T-helper 2 cell (primary cell): ENCODE measurements at places on chromosomes 13 and 19.

DNA sequence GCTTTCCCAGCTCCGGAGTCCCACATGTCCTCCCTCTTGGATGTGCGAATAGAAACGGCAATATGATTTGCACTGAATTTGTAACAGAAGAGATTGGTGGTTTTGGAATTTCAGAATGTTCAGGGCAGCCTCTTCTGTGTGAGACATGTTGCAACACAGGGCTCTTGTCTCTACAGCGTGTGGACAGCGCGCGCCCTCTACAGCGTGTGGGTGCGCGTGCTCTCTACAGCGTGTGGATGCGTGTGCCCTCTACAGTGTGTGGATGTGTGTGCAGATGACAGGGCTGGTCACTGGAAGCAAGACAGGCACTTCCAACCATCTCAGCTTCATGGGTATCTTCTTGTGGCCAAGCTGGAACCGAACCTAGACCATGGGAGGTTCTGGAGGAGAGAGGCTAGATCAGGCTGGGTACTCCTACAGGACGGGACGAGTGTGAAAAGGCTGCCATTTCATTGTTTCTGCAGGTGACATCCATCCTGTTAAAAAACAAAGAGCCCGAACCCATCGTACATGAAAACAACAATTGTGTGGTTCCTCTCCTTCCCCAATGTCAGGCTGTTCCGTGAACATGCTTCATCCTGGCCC, 78.4 kb downstream of the TEX29 start:
- DNase-seq, result peak; percentile 24

DNA sequence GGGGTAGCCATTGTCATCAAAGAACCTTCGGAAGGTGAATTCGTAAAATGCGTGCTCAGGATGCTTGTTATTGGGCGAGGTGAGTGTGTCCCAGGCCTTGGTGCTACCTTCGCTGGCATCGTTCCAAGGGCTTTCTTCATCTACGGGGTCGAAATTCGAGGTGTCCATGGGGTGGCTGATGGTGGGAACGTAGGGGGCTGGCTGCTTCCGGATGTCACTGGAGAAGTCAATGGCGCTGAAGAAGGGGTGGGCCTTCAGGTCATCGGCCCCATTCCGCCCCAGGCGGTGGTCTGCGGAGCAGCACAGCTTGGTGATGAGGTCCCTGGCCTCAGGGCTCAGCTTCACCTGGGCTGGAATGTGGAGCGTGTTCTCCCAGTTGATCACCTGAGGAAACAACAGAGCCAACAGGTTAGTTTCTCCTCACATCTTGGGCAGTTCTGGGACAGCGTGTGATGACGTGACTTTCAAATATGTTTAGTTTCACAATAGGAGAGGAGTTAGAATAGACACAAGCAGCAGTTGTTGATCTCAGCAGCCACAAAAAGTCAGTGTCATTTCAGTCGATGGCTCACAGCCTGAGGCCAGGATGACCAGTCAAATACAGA, 72.5 kb upstream of the XPO4 start:
- no peak for DNase-seq

DNA sequence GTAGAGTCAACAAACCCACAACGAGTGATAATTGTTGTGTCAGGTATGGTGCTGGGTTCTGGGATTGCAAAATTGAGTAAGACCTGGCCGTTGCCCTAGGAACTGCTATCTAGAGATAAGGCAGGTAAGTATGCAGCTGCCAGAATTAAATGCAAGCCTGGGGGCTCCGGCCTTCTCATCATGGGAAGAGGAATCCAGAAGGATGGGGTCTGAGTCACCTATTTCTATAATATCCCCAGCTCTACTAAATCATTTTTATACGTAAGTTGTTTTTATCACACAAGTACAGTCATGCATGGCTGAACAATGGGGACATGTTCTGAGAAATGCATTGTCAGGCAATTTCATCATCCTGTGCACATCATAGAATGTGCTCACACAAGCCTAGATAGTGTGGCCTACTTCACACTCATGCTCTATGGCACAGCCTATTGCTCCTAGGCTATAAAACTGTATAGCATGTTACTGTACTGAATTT, 203.0 kb downstream of the KLF5 start:
- no peak for DNase-seq

- no peak for DNase-seq
These were observed 472.3 kb downstream of the IRS2 start for GRCh38 chr13:109314101-109314500.

GRCh38 chr19:10137751-10138682, 18.3 kb upstream of the EIF3G start:
- DNase-seq, result no peak

DNA sequence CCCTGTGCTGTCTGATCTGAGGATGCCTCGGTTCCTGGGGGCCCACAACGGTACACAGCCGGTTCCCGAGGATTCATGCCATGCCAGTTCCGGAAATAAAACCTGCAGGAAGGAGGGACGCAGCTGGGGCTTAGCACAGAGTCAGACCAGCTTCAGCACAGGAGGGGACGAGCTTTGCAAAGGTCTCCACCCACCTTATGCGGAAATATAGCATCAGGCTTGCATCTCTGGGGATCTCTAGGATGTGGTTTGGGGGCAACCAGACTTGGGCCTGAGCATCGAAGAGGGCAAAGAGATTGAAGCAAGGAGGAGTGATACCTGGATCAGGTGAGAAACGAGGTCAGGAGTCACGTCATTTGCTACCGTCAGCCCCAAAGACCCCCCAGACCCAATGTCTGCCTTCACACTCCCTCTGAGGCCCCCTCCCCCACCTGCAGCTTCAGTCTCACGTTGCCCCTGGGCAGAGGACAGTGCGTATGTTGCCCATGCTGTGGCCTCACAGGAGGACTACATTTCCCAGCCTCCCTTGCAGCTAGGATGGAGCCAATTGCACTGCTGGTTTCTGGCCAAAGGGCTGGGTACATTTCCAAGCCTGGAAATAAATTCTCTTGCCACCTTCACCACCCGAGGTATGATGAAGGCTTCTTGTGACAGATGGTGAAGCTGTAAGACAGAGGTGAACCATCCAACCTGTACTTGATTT, 12.1 kb downstream of the TYK2 start:
- no peak for DNase-seq

- no peak for DNase-seq
These were observed 25.3 kb upstream of the HOMER3 start for GRCh38 chr19:18966307-18966706.

- DNase-seq, result no peak
These were observed 51.5 kb downstream of the BICRA start for GRCh38 chr19:47660435-47660832.

- DNase-seq, result no peak
These were observed 5.0 kb downstream of the APC2 start for GRCh38 chr19:1455002-1455335.

DNA sequence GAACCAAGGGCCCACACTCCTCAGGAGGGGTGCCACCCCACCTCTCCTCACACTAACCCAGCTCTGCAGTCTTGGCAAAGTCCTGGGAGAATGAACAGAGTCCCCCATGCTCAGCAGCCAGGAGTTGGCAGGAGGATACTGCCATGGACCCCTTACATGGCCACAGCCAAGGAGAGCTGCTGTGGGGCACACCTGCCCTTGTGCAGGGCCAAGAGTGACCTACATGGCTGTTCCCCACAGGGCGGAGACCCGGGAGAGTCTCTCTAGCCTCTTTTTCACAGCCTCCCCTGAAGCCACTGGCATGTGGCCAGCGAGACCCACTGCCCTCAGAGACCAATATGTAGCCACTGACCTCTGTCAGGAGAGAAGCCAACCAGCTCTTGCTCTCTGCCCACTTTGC, 45.9 kb upstream of the VSTM2B start:
- no peak for DNase-seq

DNA sequence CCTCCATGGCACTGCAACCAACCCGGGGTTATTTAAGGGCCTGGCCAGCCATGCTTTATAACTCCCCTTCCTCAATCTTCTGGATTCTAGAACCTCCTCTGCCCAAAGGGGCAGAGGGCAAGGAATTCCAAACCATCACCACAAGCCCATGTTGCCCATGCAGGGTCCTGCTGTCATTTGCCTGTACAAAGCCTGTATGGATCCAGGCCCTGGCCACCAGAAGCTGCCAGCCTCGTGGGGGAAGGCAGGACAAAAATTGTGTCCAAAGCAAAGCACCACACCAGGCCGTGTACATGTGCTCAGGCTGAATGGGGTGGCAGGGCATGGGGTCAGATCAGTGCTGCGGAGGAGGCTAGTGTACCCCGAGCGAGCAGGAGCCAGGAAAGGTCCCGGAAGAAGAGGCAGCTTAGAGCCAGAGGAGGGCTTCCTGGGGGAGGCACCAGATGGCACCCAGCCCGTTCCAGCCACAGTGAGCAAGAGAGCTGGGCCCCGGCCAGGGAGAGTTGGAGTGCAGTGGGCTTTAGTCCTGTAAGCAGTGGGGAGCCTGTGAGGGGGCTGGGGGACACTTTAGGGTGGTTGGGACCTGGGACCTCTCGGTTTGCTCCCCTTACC, 35.8 kb downstream of the CAPN12 start:
- DNase-seq, result no peak

- no peak for DNase-seq
These were observed 104.6 kb downstream of the COL4A2 start for GRCh38 chr13:110411688-110412059.

DNA sequence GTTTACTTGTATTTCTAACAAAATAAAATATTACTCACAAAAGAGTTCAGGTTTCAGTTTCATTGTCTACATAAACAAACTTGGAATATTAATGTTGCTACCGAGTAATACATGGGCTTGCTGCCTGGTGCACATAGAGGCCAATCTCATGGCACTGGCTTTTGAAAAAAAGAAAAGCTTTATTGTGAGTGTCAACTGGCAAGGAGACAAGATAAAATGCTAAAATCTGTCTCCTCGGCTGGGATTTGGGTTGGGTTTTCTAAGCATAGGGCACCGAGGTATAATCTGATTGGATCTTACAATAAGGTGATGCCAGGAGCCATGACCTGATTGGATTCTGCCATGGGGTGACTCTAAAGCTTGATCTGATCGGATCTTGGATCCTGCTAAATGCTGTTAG, 1519.9 kb upstream of the MIR17HG start:
- no peak for DNase-seq

- DNase-seq, result no peak
These were observed 4.1 kb downstream of the DAZAP1 start for GRCh38 chr19:1411255-1412191.

DNA sequence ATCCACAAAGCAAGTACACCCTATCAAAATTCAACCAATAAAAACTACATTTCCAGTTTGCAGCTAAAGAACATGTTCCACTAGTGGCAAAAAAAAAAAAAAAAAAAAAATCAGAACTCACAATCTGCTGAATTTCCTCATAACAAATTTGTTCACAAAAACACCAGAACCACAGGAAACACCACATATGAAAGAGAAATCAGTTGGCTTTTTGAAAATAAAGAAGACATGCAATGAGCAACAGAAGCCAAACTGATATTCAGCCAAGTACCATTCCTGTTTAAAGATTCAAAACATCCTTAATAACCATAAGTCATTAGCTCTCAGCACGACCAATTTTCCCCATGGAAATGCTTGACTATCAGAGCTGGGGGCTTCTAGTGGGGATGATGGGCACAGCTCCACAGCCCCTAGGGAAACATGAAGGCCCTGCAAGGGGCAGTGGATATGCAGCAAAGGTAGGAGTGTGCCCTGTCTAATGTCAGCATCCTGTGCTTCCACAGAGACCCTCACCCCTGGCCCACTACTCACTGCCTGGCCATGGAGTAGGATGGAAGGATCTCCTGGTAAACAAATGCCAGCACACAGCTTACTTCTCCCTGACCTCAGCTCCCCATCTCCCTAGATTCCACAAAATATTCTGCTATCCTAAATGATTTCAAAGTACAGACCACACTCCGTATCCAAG, 74.0 kb upstream of the DOCK9 start:
- DNase-seq, result no peak

DNA sequence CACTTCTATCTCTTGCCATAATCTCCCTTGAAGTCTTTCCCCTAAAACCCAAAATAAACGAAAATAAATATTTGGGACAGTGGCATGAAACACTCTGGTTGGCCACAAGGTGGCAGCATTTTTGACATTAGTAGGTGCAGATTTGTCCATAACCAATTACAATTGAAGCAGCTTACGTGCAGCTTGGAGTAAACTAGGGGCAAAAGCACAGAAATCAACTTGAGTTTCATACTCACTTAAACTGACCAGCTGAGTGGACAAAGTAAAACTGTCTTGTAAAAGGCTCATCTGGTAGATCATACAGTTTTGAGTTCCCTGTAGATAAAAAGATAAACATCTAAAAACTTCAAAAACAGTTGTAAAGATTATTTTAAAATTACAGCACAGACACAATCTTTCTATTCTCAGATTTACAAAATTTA, 18.8 kb downstream of the PDCD5 start:
- DNase-seq, result peak; percentile 17

DNA sequence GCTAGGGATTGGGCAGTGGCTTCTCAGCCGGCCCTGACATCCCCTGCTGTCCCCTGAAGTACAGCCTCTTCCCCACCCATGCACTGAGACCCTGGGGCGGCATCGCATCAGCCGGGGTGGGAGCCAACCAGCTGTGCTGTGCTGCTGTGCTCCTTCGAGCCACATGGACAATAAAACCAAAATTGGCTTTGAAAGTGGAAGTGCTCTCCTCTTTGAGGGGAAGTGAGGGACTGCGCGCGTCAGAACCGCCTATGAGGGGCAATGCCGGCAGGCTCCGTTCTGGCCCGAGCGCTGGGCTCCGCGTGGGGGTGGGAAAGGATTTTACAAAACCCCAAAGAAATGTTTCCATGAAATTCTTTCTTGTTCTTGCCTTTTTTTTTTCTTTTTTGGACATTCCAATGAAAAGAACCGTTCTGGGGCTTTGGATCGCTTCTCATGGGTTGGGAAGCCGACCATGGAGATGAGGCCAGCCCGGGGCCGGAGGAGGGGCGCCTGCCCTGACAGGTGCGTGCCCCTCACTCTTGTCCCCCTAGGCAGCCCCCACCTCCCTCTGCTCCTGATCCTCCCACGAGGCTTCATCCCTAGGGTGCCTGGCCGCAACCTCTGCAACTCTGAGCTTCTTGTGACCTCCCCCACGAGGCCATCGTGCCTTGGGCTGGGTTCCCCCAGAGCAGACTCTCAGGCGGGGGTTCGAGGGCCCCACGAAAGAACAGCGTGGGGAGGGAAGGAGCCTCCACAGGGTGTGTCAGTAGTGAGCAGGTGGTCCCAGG, 22.6 kb downstream of the KLHL26 start:
- DNase-seq, result no peak

- no peak for DNase-seq
These were observed 7.5 kb upstream of the FUT5 start for GRCh38 chr19:5877882-5878281.

- DNase-seq, result peak; percentile 83
These were observed at the start of gene PPM1N for GRCh38 chr19:45498411-45499195. TSS of gene PPM1N (plus strand) at chr19:45498443. CDS start at chr19:45498473, 30 bp downstream.

DNA sequence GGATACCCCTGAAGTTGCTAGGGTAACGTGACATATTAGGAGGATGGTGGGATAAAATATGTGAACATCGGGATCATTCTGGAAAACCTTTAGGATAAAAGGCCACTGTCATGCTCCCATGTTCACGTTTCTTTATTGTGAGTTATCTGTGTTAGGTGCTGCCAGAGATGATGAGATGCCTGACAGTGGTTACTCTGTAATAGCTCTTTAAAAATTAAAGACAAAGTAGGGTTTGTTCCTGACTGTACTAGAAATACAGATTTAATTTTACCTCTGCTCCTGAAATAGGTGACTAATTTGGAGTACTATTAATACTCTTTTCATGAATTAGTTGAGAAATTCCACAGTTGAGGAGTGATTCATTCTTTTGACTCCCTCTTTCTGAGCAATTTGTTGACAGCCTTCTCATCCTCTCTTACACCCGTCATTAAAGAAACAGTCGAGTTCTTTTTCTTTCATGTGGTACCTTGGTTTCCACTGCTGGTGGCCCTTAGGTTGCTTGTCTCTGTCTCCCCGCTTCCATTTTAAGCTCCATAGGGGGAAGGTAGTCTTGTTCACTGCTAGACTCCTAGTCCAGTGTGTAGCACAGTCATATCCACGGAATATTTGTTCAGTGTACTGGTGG, 28.4 kb downstream of the SAE1 start:
- DNase-seq, result no peak
